ENCODE measurements at places on chromosomes 6 and 20.
A peak's percentile ranks its signal among the peaks of the same experiment; 100 is the strongest.

GRCh38 chr6:109894181-109894580 lies 83.9 kb upstream of the GPR6 start:
- DNase-seq: no peak

GRCh38 chr20:62406635-62407176 lies 379 bp downstream of the CABLES2 start:
- DNase-seq: no peak

DNA sequence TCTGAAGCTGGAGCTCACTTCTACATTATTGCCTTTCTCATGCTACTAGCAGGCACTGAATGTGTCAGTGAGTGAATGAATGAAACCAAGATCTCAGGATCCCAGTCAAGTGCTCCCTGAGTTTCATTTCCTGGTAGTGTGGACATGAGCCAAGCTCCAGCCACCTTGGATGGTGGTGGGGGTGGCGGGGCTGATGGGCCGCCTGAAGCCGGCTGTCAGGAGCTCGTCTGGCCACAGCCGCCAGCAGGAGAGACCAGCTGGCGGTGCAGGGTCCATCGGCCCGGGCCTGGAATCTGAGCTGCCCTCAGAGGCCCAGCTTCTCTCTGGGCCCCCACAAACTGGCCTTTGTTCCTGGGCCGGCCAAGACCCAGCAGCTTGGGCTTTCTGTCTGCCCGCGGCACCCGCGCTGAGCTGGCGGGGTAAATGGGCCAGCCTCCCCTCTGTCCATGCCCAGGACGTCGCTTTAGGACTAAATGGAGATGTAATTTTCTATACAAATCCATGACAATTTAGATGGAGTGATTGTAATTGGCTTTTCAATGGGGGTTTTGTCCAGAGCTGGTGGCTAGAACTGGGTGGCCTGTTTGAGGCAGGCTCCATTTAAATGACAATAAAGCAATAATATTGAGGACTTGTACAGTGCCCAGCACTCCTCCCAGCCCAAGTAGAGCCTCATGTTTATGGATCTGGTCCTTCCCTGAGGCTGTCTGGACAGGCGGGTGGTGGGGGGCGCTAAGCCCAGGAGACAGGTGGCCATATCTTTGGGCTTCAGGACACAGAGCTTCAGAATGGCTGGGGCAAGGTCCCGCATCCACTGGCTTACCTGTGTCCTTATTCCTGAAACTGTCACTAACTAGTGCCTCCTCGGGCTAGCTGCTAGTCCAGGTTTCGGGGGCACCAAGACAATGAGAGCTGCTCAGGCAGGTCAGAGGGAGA lies 43.5 kb downstream of the NOL4L start:
- no peak for DNase-seq

- no peak for DNase-seq
Observed at GRCh38 chr20:37188787-37189186, 9.4 kb upstream of the MROH8 start.

DNA sequence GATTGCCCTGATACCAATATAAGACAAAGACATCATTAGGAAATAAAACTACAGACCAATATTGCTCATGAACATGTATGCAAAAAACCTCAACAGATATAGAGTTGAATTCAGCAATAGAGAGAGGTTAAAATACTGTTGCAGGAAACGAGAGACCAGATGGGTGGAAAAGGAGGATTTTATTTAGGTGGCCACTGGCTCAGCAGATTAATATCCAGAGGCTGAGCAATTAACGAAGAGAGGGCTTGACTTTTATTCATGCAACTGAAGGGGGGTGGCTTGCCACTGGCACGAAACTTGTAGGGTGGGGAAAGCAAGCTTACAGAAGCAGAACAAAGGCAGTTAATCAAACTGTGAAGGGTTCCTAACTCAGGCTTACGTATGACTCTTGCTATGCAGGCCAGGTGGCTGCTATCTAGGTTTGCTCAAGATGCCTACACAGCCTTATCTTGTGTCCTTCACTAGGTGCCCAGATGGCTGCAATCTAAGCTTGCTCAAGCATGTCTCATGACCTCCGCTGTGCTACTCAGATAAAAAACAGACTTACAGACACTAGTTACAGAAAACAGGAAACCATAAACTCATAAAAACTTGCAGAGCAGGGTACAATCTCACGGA lies 126.4 kb downstream of the MMUT start:
- no peak for DNase-seq

GRCh38 chr6:155103816-155104366 lies 108.8 kb downstream of the TIAM2 start:
- no peak for DNase-seq

DNA sequence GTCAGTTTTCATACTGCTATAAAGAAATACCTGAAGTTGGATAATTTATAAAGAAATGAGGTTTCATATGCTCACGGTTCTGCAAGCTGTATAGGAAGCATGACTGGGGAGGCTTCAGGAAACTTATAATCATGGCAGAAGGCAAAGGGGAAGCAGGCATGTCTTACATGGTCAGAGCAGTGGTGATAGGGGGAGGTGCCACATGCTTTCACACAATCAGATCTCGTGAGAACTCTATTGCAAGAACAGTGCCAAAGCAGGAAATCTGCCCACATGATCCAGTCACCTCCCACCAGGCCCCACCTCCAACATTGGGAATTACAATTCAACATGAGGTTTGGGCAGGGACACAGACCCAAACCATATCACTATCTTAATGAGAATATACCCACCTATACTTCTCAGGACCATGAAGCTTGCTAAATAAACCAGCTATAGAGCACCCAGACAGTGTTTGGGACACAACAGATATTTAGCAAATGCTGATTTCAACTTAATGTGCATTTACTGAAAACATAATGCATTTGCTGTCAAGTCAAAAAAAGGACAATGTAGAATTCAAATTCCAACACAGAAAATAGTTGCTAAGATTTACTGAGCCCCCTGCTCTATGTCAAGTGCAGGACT lies 63.8 kb downstream of the TNFRSF21 start:
- no peak for DNase-seq

DNA sequence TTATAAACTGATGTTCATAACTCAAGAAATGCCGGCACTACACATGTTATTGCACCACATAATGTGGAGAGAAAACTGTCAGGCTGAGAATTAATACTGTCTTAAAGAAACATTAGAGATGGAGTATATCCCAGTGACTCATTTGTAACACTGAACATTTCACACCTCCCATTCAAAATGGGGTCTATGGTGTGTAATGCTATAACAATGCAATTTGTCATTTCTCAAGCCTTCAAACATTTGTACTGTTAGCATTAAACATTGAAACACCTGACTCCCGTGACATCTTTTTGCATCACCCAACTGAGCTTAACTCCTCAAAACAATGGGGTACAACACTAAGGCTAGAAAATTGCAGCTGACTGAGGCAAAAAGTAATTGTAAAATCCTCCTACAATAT lies 151.7 kb downstream of the DST start:
- no peak for DNase-seq

- DNase-seq: no peak
Observed at GRCh38 chr6:20620043-20620442, 85.8 kb downstream of the CDKAL1 start.

DNA sequence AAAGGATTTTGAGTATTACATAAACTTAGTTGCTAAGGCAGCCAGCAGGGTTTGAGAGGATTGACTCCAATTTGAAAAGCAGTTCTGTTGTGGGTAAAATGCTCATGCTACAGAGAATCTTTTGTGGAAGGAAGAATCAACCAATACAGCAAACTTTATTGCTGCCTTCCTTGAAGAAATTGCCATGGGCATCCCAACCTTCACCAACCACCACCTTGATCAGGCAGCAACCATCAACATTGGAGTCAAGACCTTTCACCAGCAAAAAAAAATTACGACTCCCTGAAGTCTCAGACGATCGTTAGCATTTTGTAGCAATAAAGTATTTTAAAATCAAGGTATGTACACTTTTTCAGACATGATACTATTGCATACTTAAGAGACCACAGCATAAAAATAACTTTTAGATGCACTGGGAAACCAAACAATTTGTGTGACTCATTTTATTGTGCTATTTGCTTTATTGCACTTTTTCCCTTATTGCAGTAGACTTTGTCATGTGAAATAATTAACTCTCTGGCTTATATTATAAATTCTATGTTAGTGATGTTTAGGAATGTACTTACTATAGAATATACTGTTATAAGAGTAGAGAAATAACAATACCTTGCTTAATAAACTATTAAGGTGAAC lies 390.8 kb downstream of the CDKAL1 start:
- DNase-seq: no peak

DNA sequence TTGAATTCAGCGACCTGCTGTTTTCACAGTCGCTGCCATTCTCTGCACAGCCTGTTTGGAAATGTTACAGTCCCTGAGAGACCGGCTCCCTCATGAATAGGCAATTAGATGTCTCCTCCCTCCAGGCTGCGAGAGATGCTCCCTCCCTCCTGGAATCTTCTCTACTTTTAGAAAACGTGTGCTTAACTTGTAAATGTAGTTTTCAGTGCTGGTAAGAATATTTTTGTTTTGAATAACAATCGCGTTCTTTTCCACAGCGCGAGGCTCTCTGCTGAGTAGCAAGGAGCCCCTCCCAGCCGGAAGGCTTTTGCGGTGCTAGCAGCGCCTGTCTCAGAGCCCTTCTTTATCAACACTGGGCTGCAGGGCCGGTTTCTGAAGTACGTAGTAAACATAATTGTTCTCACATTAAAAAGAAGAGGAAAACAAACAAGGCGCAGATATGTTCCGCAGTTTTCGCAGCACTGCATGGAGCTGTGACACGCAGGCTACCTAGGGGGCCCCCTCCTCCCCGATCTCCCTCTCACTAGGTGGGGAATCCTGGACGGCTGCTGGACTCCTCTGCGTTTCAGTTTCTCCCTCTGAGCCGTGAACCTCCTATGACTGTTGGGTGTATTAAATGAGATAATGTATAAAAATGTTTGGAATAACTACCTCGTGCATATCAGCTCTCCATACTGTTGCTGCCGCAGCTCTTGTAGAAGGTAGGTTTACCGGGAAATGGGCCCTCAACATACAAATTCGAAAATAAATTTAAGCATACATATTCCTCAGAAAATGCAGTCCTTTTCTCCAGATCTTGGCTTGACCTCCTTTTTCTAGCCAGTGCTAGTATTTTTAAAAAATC lies 79.0 kb upstream of the SPACA1 start:
- DNase-seq: no peak

- DNase-seq: peak; percentile 57
Observed at GRCh38 chr6:36759148-36759759, 61.6 kb downstream of the RAB44 start.

DNA sequence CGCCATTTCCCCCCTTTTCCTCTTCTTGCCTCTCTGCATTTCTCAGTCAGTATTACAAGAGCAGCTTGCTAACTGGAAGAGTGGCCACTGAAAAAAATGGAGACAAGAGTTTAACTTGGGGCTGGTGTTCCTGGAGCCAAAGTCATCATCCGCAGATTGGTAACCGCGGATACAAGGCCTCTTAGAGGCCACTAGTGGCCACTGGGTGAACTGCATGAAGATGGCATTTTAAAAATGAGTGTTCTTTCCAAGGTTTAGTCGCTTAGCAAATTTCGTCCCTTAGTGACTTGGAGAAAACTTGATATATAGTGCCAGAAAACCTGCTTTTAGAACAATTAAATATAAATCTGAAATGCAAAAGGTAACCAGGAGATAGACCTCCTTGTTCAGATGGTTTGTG lies 4.8 kb downstream of the F13A1 start:
- DNase-seq: peak; percentile 15

GRCh38 chr6:112010328-112010727 lies 43.6 kb upstream of the CCN6 start:
- no peak for DNase-seq

All from hypothalamus (tissue), 51 donors.